Mammary epithelial cell (primary cell): ENCODE measurements at places on chromosomes 3 and 15. TPM values are rescaled to one million over a fixed set of nuclear protein-coding genes. Genes with fewer than 3 reads are reported as not detected.

NAALADL2 gene
- total RNA-seq: 4.8 TPM

ATP13A5 gene
- total RNA-seq: not detected in 2 replicates

DET1 gene
- 3.0 TPM for total RNA-seq

MUC20 gene
- total RNA-seq: 0.24 and 0.64 TPM in 2 replicates

WDR49 gene
- 0.16 and 1.1 TPM in 2 replicates for total RNA-seq

SLC12A8 gene
- total RNA-seq: 12.5 and 14.2 TPM in 2 replicates

EFCC1 gene
- not detected in 2 replicates for total RNA-seq

BTLA gene
- total RNA-seq: not detected

LACTB gene
- 23.0 TPM for total RNA-seq

COL6A5 gene
- not detected for total RNA-seq

MYLK gene
- total RNA-seq: 1,758 TPM

ZNF774 gene
- total RNA-seq: 5.7 TPM

MME gene
- 94.5 TPM for total RNA-seq

SLC6A1 gene
- total RNA-seq: under 0.01 TPM

DNAJA4 gene
- total RNA-seq: not detected in 2 replicates

ERICH6 gene
- not detected in 2 replicates for total RNA-seq

RTP4 gene
- total RNA-seq: 0.19 and 0.21 TPM in 2 replicates

LRRC3B gene
- total RNA-seq: not detected

GP5 gene
- 0.11 and 0.42 TPM in 2 replicates for total RNA-seq

NCEH1 gene
- total RNA-seq: 13.7 TPM

PLSCR4 gene
- 9.8 TPM for total RNA-seq

FHIT gene
- 6.3 TPM for total RNA-seq

KLHL40 gene
- total RNA-seq: not detected in 2 replicates

AQR gene
- total RNA-seq: 24.8 TPM

IL5RA gene
- total RNA-seq: not detected in 2 replicates

CACNA2D2 gene
- total RNA-seq: not detected

LAMB2 gene
- total RNA-seq: 233 and 262 TPM in 2 replicates

ONECUT1 gene
- total RNA-seq: not detected

IL16 gene
- total RNA-seq: 1.1 and 1.7 TPM in 2 replicates

LYZL4 gene
- total RNA-seq: not detected in 2 replicates

LRRC34 gene
- total RNA-seq: 0.43 TPM in 1 of 2 replicates, not detected in the other

MUSTN1 gene
- total RNA-seq: not detected

LRRC31 gene
- total RNA-seq: not detected

CASR gene
- total RNA-seq: not detected

SLC7A14 gene
- total RNA-seq: under 0.01 TPM

GRK7 gene
- total RNA-seq: not detected in 2 replicates

GRAMD2A gene
- total RNA-seq: 45.0 TPM

DPPA4 gene
- not detected for total RNA-seq

STARD9 gene
- total RNA-seq: 9.0 TPM

KIF7 gene
- 4.4 and 4.9 TPM in 2 replicates for total RNA-seq

FRMD5 gene
- 12.5 and 12.6 TPM in 2 replicates for total RNA-seq

RNU5B-1 gene
- not detected for total RNA-seq

GOLGA8T gene
- total RNA-seq: not detected
